Sigmoid colon (tissue), 7 donors: ENCODE measurements at places on chromosomes 16 and 17. TPM values are rescaled to one million over a fixed set of nuclear protein-coding genes. Genes with fewer than 3 reads are reported as not detected.
A peak's percentile ranks its signal among the peaks of the same experiment; 100 is the strongest.

KCNG4 gene
- not detected for total RNA-seq

RAB11FIP4 gene
- total RNA-seq = 0.68 TPM

GRCh38 chr16:27935076-27935475 lies 128.4 kb downstream of the GSG1L start:
- peak; percentile 30 for DNase-seq

DNA sequence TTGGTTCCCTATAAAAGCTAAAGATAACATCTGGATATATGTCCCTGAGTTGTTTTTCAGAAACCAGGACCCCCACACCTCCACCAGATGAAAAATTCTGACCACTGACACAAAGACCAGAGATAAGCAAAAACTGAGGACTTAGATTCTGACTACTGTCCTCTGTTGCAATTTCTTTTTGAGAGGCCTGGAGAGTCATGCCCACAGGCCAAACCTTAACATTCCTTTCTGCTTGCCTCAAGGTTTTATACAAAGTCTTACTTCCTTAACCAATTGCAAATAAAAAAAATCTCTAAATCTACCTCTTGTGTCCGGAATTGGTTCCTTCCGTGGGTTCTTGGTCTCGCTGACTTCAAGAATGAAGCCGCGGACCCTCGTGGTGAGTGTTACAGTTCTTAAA lies 228.5 kb downstream of the ABCC12 start:
- DNase-seq = no peak

DNA sequence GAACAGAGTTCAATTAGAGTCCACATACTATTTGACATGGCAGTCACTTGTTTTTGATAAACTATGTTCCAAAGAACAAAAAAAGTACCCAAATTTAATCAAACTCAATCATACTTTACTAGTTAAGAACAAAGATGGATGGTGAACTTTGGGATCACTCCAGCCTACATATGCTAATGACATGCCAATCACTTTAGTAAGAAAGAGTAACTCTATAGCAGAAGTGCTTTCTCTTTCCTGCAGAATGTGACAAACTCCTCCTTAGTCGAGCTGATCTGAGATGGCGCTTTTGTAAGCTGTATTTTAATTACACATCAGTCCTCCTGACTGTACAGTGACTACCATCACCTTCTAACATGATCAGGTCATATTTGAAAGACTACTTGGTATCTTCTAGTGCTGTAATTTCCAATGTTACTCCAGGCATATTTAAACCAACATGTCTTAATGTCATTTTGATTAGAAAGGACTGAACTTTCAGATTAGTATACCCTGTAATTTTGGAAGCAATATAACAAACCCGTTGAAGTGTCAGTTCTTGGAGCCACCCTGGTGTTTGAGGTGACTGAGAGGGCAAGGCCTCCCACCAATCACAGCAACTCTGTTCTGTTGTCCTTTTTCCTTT lies 4.1 kb downstream of the NETO2 start:
- no peak for DNase-seq

DNA sequence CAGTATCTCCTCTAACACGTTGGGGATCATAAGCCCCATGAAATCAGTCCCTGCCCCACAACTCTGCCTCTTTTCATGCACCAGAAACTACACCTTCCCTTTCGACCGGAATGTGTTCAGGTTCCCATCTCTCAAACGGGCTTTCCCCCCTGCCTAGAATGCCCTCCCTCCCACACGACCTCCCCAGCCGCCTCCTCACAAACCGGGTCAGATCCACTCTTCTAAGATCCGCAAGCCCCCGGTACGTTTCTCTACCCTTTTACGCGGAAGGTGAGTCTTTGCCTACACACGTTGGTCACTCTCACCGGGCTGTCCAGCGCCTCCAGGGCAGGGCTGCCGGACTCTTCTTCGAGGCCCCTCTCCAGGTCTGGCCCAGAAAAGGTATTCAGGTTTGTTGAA lies 708 bp downstream of the DHX33 start:
- DNase-seq = no peak

- DNase-seq = no peak
Measured at GRCh38 chr16:2745116-2745890, 7.1 kb upstream of the SRRM2 start.

- DNase-seq = no peak
Measured at GRCh38 chr16:85441189-85441889, 171.8 kb upstream of the GSE1 start.

- DNase-seq = peak; percentile 98
Measured at GRCh38 chr17:49565948-49566491, 9.7 kb upstream of the NXPH3 start.

DNA sequence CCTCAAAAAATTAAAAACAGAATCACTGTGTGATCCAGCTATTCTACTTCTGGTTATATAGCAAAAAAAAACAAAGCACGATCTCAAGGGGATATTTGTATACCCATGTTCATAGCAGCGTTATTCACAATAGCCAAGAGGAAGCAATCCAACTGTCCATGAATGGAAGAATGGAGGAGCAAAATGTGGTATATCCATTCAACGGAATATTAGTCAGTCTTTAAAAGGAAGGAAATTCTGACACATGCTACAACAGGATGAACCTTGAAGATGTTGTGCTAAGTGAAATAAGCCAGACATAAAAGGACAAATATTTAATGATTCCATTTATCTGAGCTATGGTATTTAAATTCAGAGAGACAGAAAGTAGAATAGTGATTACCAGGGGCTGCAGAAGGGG lies 4.6 kb upstream of the NOL11 start:
- no peak for DNase-seq

DNA sequence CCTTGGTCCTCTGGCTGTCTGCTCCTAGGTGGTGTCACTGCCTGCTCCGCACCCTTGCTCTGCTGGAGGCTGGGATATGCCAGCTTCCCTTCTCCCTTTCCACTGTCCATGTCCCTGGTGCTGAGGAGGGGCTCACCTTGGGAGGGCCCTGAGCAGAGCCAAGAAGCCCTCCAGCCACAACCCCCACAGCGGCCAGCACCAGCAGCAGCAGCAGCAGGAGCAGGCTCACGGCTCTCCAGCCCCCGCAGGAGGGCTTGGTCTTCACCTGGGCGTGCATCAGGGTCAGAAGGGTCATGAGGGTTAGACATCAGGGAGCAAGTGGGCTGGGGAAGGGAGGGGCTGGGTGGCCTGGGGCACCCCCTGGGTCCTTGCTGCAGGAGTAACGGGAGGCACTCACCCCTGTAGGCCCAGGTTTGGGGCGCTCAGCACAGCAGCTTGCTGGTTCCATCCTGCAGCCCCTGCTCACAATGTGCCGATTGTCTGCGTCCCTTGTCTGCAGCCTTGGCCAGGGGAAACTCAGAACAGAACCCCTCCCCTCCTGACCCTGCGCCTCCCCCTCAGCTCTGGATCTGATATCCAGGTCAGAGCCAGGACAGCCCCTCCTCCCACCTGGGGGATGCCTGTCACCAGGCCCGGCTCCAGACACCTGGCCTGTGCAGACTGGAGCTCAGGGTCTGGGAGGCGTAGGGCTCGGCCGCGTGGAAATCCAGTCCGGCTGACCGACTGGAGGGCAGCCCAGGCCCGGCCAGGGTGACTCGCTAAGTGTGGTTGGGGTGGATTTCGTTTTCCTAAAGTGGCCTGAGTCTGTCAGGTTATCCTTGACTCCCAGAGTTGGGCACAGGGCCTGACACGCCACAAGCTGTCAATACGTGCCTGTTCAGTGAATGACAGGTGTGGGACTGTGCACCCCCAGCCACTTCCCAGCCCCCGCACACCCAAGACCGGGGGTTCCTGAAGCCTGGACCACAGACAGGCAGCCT lies at the start of gene BRICD5:
BRICD5 (minus strand) TSS at position 478 of the 980 bp plus-strand sequence; CDS start at position 448, 30 bp downstream.
- DNase-seq = no peak

DNA sequence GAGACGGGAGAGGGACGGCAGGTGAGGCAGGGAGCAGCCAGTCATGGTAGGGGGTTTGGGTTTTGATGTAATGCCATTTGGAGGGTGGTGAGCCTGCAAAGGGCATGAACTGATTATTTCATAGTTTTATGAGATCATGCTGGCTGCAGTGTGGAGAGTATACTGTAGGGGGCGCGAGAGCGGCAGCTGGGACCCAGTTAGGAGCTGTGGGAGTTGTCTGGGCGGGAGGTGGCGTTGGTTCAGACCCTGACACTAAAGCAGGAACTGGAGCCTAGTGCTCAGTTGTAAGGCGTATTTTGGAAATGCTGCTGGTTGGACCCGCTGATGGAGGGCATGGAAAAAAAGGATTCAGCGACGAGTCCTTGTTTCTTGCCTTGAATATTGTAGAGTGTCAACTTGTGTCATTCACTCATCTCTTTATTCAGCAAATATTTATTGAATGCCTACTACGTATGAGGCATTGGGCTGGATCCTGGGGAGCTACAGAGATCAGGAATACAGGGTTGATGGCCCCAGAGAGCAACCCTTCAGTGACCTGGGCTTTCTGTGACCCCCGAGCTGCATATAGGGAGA lies 23.7 kb upstream of the KDM8 start:
- peak; percentile 93 for DNase-seq

DNA sequence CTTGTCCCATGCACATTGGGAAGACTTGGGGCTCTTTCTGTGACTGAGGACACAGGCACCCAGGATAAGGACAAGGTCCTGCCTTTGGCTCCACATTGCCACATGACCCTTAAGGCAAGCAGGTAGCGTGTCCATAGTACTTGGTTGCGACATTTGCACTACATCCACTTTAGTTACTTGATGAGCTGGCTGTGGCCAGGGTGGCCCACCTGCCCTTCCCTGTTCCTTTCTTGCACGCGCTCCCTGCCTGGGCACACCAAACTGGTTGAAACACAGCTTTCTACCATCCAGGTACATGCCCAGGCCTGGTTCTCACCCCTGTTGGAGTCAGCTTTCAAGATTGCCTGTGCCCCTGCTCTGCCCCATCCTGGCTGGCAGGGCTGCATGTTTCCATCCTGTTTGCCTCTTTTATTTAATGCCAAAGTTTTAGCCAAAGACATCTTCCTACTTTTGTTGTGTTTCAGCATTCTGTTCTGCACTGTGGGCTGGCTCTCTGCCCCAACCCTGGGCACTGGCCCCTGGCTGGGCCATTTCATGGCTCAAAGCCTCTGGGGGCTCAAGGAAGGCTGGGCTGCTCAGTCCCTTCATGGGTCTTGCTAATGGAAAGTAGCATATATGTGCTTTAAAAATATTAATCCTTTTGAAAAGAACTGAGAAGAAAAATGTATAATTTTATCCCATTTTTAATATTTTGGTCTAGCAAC lies 3.2 kb downstream of the B3GNT9 start:
- DNase-seq = no peak

DNA sequence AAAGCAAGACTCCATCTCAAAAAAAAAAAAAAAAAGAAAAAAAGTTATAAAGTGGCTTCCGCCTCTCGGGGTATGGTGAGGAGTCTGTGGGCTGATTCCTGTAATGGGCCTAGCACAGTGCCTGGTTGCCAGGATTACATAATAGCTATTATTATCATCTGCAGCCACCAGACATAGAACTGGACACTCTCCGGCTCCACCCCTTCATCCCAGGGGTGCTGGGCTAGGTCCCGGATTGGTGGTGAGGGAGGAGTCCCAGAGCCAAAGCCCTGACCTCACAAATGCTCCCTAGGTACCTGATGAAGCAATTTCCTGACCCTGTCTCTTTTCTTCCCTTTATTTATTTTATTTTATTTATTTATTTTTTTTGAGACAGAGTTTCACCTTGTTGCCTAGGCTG lies 11.6 kb upstream of the ADGRG1 start:
- DNase-seq = peak; percentile 32

- DNase-seq = no peak
Measured at GRCh38 chr16:79564671-79565107, 35.8 kb downstream of the MAF start.

- no peak for DNase-seq
Measured at GRCh38 chr16:48405907-48406306, 20.7 kb upstream of the SIAH1 start.

- no peak for DNase-seq
Measured at GRCh38 chr17:60169921-60170817, 20.4 kb downstream of the CA4 start.

DNA sequence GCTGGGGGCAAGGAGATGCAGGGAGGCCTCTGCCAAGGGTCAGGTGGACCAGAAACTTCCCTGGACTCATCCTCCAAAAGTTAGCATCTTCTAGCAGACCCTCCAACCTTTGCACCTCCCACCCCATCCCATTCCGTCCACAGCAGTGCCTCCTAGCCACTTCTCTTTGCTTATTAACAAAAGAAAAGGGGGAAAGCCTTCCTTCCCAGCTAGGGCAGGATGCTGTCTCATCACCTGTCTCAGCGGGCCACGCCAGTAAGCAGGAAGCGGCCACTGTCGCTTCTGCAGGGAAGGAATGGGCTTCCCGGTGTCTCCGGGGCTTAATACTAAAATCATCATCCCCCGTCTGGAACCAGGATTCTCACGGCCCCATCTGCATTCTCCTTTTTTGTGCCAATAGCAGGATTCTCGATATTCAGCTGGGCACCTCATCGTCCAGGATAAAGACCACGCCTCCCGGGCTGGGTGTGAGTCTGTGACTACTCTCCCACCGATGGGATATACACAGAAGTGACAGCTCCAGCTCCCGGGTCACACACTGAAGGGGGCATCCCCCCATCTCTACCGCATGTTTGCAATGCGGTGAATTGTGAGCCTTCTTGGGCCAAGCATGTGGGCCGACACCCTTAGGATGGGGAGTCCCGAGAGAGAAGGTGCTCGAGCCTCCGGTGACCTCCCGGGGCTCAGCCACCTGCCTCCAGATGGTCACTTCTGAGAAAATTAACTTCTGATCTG lies 15.5 kb upstream of the RBFOX3 start:
- DNase-seq = peak; percentile 24

- DNase-seq = no peak
Measured at GRCh38 chr16:56931271-56931891, 561 bp upstream of the HERPUD1 start.
